Stimulated activated CD8-positive, alpha-beta memory T cell treated with anti-CD3 and anti-CD28 coated beads, Interleukin-7, amount 100 ng/mL, for 4 hours (primary cell): ENCODE measurements at places on chromosomes 4 and X.
A peak's percentile ranks its signal among the peaks of the same experiment; 100 is the strongest.

DNA sequence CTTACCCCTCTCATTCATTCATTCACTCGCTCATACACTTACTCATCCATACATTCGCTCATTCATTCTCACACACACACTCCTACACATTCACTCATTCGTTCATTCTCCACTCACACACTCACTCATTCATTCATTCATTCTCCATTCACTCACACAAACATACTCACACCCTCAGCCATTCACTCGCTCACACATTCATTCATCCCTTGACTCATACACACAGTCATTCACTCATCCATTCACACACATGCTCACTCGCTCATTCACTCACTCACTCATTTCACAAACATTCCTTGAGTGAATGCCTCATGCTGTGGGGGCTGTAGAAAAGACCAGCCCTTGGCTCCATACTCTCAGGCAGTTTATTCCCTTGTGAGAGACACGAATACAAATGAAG lies 151.1 kb upstream of the MAMLD1 start:
- no peak for DNase-seq

GRCh38 chr4:124872659-124873058 lies 160.1 kb upstream of the ANKRD50 start:
- no peak for DNase-seq

DNA sequence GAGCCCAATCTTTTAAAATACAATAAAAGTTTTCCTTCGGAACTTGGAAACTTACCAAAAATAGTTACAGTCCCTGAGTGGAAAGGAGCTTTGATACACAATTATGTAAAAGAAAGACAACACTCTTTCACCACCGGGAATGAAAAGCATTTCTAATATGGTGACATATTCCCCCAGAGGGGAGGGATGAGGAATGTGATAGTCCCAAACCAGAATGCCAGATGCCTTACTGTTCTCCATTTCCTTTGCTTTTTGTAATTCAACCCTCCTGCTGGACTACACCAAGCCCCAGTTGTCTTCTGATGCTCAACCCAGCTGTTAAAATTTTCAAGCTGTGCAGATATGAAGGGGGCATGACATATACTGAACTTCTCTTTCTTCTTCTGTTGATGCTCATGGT lies 4.1 kb downstream of the PRIMPOL start:
- no peak for DNase-seq

GRCh38 chr4:14399848-14400247 lies 602.4 kb upstream of the CPEB2 start:
- no peak for DNase-seq

GRCh38 chr4:95563638-95564337 lies 15.0 kb upstream of the UNC5C start:
- DNase-seq: no peak

GRCh38 chrX:53356186-53356585 lies 66.3 kb downstream of the SMC1A start:
- no peak for DNase-seq

- DNase-seq: no peak
Measured at GRCh38 chr4:84482564-84483563, 16.2 kb downstream of the NKX6-1 start.

- DNase-seq: no peak
Measured at GRCh38 chr4:113447769-113448168, 313.8 kb downstream of the CAMK2D start.

- no peak for DNase-seq
Measured at GRCh38 chr4:29852537-29852936, 867.6 kb upstream of the PCDH7 start.

GRCh38 chr4:186146458-186146857 lies 42.0 kb downstream of the FAM149A start:
- DNase-seq: no peak

DNA sequence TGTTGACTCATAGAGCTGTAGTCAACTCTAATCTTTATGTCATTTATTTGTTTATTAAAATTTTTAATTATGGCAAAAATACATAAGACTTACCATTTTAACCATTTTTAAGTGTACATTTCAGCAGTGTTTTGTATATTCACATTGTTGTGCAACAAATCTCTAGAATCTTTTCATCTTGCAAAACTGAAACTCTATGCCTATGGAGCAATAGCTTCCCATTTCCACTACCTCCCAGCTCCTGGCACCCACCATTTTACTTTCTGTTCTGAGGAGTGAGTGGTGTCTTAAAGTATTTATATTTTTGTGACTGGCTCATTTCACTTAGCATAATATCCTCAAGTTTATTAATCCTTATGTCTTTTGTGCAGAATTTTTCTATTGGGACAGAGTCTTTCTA lies 181.0 kb downstream of the GPAT3 start:
- DNase-seq: no peak

GRCh38 chrX:12798601-12799000 lies 7.4 kb downstream of the PRPS2 start:
- no peak for DNase-seq

DNA sequence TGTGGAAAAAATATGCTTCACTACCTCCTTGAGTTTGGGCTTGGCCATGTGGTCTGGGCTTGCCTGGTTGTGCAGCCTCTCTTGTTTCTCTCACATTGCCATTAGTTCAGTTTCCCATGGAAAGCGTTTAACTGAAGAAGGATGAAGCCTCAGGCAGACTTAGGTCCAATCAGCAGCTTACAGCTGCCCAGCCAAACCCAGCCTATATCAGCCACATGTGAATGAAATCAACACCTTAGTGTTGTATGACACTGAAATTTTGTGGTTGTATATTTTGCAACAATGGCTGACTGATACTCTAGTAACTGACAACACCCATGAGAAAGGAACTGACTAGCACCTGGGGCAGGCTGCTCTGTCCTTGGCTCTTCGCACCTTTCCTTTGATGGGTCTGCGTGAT lies 81.2 kb downstream of the KLF8 start:
- no peak for DNase-seq

- no peak for DNase-seq
Measured at GRCh38 chr4:155532373-155533085, 134.1 kb upstream of the GUCY1A1 start.

DNA sequence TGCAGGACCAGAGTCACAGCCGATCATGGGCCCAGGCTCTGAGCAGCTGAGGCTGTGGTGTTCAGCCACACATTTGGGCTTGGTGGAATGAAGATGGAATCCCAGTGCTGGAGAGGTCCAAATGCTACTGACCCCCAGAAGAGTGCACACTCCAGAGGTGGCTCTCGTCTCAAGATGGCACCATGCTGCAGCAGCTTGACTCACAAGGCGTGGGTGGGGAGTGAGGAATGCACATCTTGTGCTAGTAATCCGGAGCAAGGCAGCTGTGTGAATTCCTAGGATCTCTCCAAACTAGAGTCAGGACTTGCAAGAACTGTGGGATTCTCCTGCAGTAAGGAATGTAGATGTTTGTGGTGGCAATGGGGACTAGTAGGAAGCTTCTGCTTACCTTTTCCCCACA lies 28.7 kb downstream of the RAB28 start:
- DNase-seq: no peak

DNA sequence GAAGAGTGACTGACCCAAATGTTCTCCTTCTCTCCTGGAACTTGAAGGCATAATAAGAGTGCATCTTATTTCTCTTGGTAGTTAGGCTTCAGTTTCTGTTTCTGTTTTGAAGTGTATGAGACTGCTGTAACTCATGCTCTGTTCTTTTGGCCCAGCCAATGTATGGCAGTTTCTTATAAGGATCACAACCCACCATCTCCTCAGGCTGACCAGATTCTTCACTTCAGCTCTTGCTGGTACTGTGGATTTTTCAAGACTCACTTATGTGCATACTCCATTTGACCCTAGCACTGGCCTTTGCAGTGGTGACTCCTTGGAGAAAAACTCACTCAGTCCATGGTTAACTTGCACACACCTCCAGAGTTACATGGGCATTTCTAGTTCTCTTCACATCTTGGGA lies 9.6 kb upstream of the YTHDC1 start:
- DNase-seq: no peak

DNA sequence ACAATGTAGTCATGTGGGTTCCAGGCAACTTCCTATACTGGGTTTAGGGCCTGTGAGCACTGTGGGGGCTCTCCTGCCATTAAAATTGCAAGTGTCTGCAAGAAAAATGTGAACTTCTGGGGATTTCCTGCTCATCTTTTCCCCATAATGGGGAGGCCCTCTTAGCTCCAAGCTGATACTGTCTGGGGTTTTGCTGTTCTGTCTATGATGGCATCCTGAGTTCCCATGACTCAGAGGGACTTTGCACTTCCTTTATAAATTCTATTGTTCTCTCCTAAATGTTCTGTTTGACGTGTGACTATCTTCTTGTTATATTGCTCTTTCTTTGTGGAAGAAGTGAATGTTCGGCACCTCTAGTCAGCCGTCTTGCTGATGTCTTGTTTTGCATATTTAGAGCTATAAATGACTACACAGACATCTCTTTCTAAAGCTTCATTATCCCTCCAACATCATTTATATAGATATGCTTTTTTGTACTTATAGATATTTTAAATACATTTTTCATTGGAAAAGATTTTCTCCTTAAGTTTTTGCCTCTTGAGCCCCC lies 465.8 kb downstream of the NAF1 start:
- no peak for DNase-seq

DNA sequence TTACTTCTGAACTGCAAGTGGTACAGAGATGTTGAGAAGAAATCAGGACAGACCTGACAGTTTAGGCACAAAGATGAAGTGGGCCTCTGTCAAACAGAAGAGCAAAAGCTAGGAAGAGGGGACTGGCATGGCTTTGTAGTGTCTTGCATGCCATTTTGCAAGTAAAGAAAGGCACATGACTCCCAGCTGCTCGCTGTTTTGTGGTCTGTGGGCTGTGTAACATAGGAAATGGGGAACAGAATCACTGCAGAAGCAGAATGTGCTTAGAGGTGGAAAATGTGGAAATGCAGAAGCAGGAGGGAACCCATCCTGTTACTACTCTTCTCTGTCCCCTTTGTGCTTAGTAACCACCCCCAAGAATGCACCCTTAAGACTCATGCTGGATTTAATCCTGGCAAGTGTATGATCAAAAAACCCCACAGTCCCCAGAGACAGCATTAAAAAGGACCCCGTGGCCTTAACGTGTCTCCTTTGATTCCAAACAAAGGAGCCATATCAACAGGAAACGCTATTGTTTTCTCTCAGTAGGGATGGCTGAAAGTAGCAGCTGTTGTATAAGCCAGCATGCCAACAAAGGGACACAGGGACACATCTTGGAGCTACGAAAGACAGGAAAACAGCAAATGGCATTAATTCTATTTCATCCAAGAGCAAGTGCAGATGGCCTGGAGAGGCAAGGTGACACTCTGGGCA lies 177.6 kb upstream of the GLRA2 start:
- no peak for DNase-seq

- no peak for DNase-seq
Measured at GRCh38 chr4:113260688-113261087, 211.2 kb downstream of the ANK2 start.

DNA sequence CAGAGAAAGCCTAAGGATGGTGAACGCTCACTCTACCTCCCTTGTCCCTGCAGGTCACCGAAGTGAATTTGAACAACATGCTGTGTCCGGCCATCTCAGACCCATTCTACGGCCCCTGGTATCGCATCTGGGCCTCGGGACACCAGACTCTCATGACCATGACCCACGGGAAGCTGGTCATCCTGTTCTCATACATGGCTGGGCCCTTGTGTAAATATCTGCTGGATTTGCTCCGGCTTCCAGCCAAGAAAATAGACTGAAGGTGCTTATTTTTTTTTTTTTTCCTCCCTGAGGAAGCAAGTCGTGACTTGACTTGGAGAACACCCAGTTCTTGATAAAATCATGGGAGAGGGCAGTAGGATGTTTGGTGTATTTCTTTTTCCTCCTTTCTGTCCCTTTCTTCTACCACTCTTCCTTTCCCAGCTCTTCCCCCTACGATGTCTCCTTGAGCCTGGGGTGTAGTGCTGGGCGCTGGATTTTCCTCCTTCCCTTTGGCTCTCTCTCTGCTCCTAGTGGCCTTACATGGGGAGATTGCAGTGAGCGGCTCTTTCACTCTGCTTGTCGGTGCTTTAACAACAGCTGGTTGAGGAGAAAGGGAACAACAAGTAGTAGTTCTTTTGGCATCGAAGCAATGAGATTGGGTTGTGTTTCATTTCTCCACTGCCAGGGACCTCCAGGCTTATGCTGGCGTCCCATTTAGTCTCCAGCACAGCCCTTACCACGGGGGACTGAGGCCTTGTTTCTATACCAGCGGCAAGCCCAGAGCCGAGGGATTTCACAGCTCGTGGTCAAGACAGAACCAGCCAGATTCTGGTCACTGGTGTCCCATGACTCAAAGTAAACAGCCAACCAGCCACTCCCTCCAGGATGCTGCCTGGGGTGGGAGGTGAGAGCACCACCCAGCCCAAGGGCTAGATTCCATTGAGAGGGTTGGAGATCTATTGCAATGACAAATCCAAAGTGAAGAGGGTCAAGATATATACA lies 144.4 kb downstream of the AMMECR1 start:
- DNase-seq: no peak

DNA sequence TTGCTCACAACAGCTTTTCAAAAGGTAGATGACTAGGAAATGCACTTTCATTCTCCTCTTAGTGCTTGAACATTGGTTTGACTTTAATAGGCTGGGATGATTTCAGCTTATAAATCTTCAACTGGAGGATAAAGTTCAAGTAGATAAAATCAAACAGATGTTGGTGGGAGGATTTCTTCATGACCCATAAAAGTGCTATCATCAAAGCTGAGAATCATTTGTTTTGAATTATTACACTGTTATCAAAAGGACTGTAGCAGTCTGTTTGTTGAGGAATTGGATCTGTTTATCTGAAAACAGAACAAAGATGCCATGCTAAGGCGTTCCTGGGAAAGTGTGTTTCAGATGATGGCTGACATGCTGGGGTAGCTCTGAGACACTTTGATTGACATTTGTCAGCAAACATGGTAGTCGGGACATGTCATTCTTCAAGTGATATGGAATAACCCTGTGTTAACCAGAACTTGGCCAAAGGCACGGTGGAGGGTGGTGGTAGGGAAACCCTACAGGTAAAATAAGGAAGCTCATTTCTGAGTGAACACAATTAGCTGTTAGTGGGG lies 304.0 kb upstream of the PITX2 start:
- DNase-seq: no peak

- DNase-seq: no peak
Measured at GRCh38 chrX:95760356-95760755, 924.3 kb upstream of the DIAPH2 start.

- DNase-seq: no peak
Measured at GRCh38 chr4:69104719-69105275, 8.5 kb downstream of the UGT2B7 start.

- DNase-seq: peak; percentile 56
Measured at GRCh38 chr4:2281575-2282343, 19.9 kb upstream of the MXD4 start.

GRCh38 chrX:115589419-115589818 lies 28.4 kb downstream of the PLS3 start:
- no peak for DNase-seq
